ENCODE measurements at places on chromosomes 16 and 17.

GRCh38 chr16:86580063-86580790, 1.9 kb downstream of the FOXL1 start:
- DNase-seq: no peak

GRCh38 chr17:19979917-19980770, 2.5 kb upstream of the AKAP10 start:
- DNase-seq: no peak

GRCh38 chr17:43907998-43908721, 824 bp upstream of the MPP2 start:
- DNase-seq: no peak

GRCh38 chr17:50234581-50234980, 33.1 kb upstream of the COL1A1 start:
- no peak for DNase-seq

GRCh38 chr16:77171745-77172635, 19.0 kb upstream of the MON1B start:
- DNase-seq: no peak

All from NCI-H187 treated with DMSO at 0.1 percent for 48 hours (cell line).